ENCODE measurements at places on chromosomes 3 and 15.

- no peak for DNase-seq
Observed at GRCh38 chr3:121740896-121741295, 8.6 kb downstream of the GOLGB1 start.

- no peak for DNase-seq
Observed at GRCh38 chr15:41331833-41332193, 578 bp downstream of the OIP5 start.

DNA sequence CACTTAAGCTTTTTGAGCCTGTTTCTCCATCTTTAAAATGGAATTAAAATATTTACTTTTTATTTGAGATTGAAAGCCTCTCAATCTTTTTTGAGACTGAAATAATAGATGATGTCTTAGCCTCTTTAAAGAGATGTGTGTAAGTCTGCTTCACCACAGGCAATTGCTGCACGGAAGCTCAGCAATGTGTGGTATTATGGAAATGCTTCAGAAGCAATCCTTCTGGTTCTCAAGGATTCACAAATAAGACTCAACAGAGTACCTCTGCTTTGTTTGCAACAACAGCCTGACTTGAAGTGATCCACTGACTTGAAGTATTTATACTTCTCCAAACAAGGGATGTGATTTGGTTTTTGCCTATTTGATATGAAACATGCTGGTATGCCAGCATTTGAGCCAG lies 332.0 kb upstream of the RASGRP1 start:
- DNase-seq, result no peak

DNA sequence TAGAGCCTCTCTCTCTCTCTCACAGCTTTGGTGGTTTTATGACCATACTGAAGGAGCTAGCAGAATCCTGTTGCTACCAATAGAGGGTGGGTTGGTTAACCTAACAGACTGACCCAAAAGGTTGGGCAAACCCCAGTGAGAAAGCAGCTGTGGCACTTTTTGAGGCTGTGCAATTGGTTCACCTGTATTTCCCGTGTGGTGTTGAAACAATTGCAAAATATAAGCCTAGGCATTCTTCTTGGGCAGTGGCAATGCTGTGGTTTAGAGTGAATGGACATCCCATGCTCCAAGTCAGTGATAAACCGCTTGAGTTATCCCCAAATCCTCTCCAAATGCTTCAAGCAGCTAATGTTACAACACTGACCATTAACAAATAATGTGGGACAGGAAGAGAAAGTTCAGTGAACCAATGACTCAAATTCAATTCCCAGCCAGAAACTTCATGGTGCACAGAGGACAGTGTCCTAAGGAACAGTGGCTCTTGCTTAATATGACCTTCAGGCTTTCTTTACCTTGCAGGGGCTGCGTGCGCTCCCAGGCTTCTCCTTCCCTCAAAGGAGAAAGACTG lies 261.9 kb upstream of the ICE2 start:
- DNase-seq, result no peak
